Lower leg skin (tissue), 4 donors: ENCODE measurements at places on chromosomes 6 and 20. TPM values are rescaled to one million over a fixed set of nuclear protein-coding genes. Genes with fewer than 3 reads are reported as not detected.
A peak's percentile ranks its signal among the peaks of the same experiment; 100 is the strongest.

MMP24 gene
- total RNA-seq = 0.27 TPM

BPIFB1 gene
- total RNA-seq = not detected

TRIM31 gene
- not detected for total RNA-seq

DNA sequence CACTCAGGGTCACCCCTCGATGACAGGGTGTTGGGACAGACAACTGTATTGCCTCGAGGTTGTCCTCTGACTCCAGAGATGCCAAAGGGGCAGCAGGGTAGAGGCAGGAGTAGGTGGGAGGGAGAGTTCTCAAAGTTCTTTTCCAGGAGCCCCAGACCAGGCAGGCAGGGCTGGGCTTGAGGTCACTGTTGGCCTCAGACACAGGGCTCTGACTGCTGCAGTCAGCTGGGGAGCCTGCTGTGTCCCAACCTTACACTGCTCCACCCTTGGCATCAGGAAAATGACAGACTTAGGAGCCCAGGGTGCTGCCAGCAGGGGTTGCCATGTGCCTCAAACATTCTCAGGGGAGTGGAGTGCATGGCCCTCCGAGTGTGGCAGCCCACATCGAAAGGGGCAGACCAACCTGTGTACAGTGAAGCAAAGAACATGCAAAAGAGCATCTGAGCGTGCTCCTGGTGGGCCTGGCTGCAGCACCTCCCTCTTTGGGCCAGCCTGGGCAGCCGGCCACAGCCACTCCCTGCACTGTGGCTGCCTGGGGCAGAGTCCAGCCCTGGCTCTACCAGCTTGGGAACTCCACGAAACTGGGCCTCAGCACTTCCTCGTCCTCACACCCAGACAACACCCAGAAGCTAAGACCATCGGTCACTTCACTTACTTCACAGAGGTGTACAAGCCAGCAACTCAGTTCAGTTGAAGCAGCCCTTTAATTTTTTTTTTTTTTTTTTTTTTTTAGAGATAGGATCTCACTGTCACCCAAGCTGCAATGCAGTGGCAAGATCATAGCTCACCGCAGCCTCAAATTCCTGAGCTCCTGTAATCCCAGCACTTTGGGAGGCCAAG lies 24.0 kb downstream of the C6orf132 start:
- DNase-seq = no peak

GRCh38 chr6:153023977-153024708 lies 21.6 kb upstream of the MTRF1L start:
- DNase-seq = peak; percentile 27

GRCh38 chr6:22027040-22027725 lies 269.7 kb downstream of the PRL start:
- no peak for DNase-seq

GRCh38 chr6:2739335-2739734 lies 11.4 kb downstream of the MYLK4 start:
- DNase-seq = no peak

DNA sequence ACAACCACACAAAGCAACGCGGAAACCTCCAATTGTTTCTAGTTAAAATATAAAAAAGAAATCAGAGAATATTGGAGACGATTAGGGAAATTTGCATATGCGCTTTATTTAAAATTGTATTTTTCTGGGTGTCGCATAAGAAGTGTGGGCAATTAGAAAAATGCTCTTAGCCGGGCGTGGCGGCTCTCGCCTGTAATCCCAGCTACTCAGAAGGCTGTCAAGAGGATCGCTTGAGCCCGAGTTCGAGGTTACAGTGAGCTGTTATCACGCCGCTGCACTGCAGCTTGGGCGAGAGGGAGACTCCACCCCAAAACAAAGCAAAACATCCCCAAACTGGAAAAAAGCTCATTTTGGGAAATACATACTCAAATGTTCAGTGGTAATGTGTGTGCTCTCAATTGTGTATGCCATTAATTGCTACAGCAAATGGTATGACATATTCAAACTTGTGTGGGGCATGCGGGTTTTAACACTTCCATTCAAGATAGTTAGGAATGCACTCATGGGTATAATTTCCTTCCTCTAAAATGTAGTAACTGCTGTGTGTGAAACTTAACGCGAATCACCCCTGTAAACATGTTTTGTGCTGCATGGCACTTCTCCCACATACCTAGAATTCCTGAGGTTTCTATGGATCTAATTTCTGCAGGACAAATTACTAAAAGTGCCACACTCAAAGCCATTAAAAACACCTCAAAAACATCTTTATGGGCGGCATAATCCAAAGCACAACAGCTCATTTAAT lies 54.7 kb upstream of the HFE start:
- no peak for DNase-seq

GRCh38 chr6:165770397-165771082 lies 107.5 kb upstream of the PDE10A start:
- DNase-seq = no peak

- DNase-seq = no peak
Measured at GRCh38 chr6:14037402-14038277, 79.9 kb upstream of the CD83 start.

DNA sequence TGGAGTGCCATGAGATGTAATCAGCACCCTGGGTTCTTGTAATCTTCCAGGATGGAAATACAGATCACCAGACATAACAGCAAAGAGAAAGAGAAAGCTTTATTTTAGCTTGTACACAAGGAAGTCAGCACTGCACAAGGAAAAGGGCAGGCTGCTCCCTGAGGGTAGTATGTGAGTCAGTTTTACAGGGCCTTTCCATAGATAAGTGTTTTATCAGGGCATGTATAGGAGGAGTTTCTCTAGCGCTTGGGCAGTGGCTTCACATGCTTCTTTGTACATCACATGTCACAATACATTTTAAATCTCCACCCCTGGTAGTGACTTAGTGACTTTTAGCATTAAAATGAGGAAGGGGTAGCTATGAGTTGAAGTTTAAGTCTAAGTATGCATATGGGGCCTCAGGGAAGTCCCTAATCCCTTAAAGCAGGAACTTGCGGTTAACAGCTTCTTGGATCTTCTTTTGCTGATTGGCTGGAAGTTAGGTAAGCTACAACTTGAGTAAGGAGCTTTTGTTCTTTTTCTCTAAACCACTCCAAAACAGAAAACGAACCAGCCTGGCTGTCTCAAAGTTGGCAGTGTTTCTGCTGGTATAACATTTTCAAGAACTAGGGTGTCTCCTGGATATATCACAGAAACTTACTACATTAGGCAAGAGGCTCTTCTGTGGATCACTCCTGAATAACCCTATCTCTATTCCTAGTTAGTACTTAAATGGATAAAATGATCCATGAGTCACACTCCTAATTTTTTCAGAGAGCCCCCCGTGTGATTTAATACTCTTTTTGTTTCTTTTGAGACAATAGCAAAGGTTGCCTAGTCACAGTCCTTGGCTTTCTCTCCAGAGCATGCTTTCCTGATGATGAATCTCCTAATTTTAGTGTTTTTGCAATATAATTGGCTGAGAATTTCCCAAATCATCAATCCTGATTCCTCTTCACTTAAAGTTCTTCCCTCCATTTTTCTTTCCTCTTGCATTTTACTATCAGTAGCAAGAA lies 60.2 kb downstream of the MRAP2 start:
- no peak for DNase-seq

DNA sequence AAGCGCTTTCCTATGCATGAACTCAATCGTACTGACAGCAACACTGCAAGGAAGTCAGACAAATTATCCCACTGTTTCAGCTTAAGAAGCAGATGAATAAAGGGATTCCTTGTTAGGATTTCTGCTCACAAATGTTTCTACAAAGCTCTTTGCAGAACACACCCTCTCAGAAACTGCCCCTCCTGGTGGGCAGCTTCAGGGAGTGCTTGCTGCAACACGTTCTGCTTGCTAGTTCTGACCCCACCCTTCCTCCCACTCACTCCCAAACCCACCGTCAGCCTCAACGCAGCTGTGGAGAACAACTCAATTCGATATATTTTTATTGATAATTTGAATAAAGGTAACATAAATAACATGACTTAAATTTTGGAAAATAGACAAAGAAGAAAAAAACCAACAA lies 250.8 kb upstream of the PRDM1 start:
- no peak for DNase-seq

GRCh38 chr6:11580686-11581405 lies 43.3 kb downstream of the TMEM170B start:
- DNase-seq = no peak

DNA sequence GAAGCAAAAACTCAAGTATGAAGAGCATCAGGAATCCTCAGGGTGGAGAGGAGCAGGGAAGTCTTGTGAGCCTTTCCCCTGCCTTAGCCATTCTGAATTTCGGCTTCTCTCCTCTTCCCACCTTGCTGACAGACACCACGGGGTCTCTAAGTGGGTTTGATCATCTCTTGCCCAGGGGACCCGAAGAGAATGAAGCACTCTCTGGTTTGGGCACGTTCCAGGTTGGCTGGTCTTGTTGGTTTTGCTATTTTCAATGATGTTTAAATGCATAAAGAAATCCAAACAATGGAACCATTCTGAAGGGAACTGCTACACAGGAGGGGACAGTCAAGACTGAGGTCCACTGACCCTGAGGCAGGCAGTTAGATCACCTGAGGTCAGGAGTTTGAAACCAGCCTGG lies 131.7 kb downstream of the PXDC1 start:
- DNase-seq = no peak
